T-helper 17 cell (primary cell): ENCODE measurements at places on chromosomes 5 and 9. TPM values are rescaled to one million over a fixed set of nuclear protein-coding genes. Genes with fewer than 3 reads are reported as not detected.

The KCNN2 gene
- total RNA-seq = not detected

The SV2C gene
- 0.18 TPM for total RNA-seq

DNA sequence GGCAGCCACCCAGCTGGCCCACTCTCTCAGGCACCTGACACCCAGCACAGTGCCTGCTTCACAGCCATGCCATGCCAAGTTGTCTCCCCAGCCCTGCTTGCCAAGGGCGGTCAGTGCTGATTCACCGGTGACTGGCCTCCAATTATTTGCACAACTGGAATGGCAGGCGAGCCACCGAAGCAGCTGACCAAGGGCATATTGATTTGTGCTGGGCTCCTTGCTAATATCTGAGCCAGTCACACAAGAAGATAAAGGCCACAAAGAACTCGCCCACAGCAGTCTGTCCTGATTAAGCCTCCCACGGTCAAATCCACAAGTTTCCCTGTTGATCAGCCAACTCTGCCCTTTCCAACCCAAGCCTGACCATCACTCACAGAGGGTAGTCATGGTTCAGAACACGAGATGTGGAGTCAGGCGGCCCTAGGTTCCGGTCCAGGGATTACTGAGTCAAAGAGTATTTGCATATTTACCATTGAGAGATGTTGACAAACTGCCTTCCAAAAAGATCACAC lies 6.4 kb upstream of the EEIG1 start:
- no peak for DNase-seq
- H3K36me3 ChIP-seq = no peaks in the 10 kb centered on the region
- no peak overlapping the region for H3K4me3 ChIP-seq
- H3K27me3 ChIP-seq = no peaks in the 10 kb centered on the region
- peaks cover 31% of the 10 kb centered on the region for H3K4me1 ChIP-seq
- no peak overlapping the region for H3K27ac ChIP-seq

GRCh38 chr9:32350682-32351081 lies 33.8 kb upstream of the ACO1 start:
- no peak for DNase-seq
- H3K27me3 ChIP-seq = peaks cover 8% of the 10 kb centered on the region
- H3K4me3 ChIP-seq = no peak overlapping the region
- peaks cover 12% of the 10 kb centered on the region for H3K4me1 ChIP-seq
- no peak overlapping the region for H3K27ac ChIP-seq

- no peak overlapping the region for H3K27ac ChIP-seq
- peaks cover 5% of the 10 kb centered on the region for H3K36me3 ChIP-seq
- peaks cover 9% of the 10 kb centered on the region for H3K27me3 ChIP-seq
- DNase-seq = no peak
Measured at GRCh38 chr9:68838245-68838644, 133.2 kb downstream of the PIP5K1B start.

DNA sequence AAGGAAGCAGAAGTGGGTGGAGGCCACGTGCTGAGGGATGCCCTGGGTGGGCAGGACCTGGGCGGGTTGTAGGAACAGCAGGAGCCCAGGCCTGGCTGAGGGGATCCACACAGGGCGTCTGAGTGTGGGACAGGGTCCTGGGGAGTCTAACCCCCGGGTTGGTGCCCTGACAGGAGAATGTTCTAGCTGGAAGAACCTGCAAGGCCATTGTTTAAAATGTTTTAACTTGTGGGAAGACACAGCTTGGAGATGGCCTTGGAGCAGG lies 33.9 kb upstream of the SUSD3 start:
- no peaks in the 10 kb centered on the region for H3K27me3 ChIP-seq
- H3K4me3 ChIP-seq = no peak overlapping the region
- peaks cover 40% of the 10 kb centered on the region for H3K4me1 ChIP-seq
- no peak for DNase-seq
- peaks cover 8% of the 10 kb centered on the region for H3K36me3 ChIP-seq
